ENCODE measurements at places on chromosomes 2 and 18.

- no peak for DNase-seq
Measured at GRCh38 chr2:240456447-240457222, 21.2 kb downstream of the GPC1 start.

- DNase-seq, result peak; percentile 4
Measured at GRCh38 chr2:174436351-174436750, 40.8 kb downstream of the SCRN3 start.

GRCh38 chr2:28780496-28780895 lies 28.9 kb downstream of the PPP1CB start:
- DNase-seq, result no peak

GRCh38 chr2:226439337-226439736 lies 360.3 kb downstream of the IRS1 start:
- DNase-seq, result peak; percentile 74

GRCh38 chr18:72041313-72042032 lies 502.7 kb downstream of the CBLN2 start:
- no peak for DNase-seq

DNA sequence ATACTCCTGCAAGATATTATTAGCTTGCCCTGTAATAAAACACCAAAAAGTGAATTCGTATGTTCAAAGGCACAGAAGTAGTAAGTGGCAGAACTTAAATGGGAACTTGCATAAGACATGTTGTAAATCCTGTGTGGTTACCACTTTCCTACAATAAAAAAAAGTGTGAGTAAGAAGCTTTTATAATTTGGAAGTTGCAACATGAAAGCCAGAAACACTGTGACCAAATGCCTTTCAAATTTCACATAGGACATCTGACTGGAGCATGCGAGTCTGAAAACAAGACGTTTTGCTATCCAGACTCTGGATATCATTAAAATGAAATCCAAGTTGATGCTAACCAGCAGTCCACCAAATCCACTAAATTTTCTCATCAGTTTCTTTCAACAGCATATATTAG lies 886.2 kb upstream of the NRXN1 start:
- peak; percentile 71 for DNase-seq

DNA sequence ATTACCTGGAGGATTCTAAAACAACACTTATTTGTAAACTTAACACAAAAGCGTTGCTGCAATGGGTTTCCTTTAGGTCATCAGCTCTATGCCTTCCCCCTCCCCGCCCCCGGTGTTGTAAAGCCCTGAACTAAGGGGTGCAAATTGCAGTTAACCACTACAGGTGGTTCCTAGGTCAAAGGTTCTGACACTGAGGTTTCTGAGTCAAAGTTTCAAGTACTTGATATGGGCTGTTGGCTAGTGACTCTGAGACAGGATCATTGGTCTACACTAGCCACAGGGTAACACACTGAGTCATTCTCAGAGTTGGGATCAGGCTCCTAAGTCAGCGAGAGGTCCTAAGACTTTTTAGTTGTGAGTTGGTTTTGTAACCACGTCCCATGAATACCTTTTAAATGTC lies 15.4 kb downstream of the IL1B start:
- DNase-seq, result no peak

- no peak for DNase-seq
Measured at GRCh38 chr2:184413671-184414229, 184.6 kb upstream of the ZNF804A start.

- no peak for DNase-seq
Measured at GRCh38 chr2:136664713-136665405, 100.5 kb upstream of the THSD7B start.

DNA sequence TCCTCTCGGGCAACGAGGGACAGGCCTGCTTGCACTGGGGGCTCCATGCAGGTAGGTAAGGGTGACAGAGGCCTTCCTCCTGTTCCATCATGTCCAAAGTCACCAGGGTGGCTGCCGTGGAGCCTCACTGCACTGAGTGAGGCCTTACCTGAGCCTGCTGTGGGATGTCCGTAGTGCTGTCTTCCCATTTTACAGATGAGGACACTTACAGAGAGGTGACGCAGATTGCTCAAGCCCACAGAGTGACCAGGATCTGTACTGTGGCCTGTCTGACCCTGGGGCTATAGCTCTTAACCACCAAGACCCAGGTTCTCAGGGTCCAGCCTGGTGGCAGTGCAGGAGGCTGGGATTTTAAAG lies 5.4 kb downstream of the ATOH8 start:
- no peak for DNase-seq

GRCh38 chr2:215738351-215738750 lies 275.0 kb downstream of the MREG start:
- no peak for DNase-seq

DNA sequence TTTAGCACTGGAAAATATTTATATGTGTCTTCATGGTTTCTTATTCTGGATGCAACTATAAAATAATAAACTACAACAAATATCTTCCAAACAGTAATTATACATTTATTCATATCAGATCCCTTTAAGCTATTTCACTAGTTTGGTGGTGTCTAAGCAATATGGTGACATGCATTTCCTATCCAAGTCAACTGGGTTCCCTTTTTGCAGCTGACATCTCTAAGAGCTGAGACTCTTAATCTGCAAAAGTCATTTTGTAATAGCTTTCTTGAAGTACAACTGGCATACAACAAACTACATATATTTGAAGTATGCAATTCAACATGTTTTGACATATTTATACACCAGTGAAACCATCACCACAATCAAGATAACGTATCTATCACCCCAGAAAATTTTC lies 59.9 kb upstream of the SLC1A4 start:
- DNase-seq, result no peak

DNA sequence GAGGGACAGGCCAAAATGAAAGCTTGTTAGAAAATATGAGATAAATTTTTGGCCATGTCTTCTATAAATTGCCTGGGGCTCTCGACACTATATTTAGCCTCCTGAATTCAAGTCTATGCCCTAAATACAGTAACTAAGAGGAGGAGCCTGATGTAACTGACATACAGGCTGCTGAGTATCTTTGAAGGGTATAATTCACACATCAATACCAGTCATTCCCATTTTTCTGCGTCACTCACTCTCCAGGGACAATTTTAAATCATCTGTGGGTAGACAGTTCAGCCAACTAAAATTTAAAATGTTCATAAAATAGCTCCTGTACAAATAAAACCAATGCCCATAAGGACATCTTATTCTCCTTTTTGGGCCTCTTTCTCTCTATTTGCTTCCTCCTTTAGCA lies 105.9 kb downstream of the AP1S3 start:
- DNase-seq, result no peak
